Hippocampal formation (tissue), 2 donors: ENCODE measurements at places on chromosomes 5 and 9.

- DNase-seq, result no peak
Measured at GRCh38 chr5:5523066-5523505, 100.6 kb downstream of the ICE1 start.

- DNase-seq, result no peak
Measured at GRCh38 chr5:170509348-170509660, 5.5 kb downstream of the KCNIP1 start.

DNA sequence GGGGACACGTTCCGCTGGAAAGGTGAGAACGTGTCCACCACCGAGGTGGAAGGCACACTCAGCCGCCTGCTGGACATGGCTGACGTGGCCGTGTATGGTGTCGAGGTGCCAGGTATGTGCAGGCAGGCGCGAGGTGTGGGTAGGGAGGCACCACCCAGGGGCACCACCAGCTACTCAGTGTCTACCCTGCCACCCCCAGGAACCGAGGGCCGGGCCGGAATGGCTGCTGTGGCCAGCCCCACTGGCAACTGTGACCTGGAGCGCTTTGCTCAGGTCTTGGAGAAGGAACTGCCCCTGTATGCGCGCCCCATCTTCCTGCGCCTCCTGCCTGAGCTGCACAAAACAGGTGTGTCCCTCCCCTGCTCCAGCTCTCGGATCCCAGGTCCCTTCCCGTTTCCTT, 15.1 kb downstream of the SLC27A4 start:
- DNase-seq, result no peak

DNA sequence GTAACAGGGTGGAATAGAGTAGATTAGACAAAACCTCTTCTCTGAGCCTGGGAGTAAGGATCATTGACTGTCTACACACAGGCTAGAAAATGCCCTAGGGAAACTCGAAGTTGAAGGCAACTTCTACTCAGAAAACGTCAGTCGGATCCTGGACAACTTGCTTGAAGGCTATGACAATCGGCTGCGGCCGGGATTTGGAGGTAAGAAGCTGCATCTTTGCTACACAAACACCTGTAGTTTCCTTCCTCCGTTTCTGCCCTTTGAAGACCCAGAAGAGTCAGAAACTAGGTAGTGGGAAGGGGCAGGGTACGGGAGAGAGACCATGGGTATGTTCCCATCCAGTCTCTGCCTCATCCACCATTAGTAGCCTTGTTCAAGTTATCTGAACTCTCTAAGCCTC, 628 bp downstream of the GABRA6 start:
- no peak for DNase-seq

DNA sequence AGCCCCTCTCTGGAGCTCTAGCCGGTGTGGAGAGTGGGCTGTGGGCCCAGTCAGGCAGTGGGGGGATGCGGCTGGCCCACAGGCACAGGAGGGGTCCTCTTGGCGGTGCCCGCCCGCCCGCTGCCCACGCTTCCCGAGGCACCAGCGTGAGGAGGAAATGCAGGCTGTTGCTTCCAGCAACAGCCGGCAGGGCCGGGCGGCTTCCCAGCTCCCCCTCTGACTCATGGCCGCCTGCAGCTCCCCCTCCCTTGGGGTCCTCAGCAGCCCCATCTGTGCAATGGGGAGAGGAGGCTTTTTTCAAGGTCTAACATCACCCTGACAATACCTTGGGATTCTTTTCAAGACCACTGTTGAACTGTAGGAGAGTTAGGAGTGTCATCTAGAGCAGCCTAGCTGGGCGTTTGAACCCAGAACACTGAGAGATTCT, 10.4 kb downstream of the CXXC5 start:
- no peak for DNase-seq

DNA sequence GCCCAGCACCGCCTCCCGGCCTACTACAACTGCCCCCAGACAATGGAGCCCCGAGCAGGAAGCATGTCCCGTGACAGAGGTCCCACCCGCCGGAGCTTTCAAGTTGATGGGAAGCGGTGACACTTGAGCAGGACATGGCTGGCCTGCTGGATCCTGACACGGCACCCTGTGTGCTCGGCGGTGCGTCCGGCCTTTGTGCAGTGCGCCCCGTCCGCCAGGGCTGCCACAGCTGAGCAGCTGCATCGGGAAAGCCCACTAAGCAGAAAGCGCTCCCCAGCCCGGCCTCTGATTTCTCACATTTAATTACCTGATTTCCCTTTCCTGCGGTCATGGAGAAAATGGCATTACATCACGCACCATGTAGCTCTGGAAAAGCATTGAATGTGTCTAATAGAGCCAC, 611.9 kb downstream of the IRX1 start:
- DNase-seq, result no peak

- DNase-seq, result no peak
Measured at GRCh38 chr9:29044959-29045358, 1471.7 kb upstream of the C9orf72 start.

- no peak for DNase-seq
Measured at GRCh38 chr9:108053555-108054061, 564.0 kb upstream of the KLF4 start.

GRCh38 chr5:72387985-72388384, 67.8 kb downstream of the PTCD2 start:
- no peak for DNase-seq

GRCh38 chr9:121718084-121718483, 66.7 kb downstream of the DAB2IP start:
- peak; percentile 61 for DNase-seq

DNA sequence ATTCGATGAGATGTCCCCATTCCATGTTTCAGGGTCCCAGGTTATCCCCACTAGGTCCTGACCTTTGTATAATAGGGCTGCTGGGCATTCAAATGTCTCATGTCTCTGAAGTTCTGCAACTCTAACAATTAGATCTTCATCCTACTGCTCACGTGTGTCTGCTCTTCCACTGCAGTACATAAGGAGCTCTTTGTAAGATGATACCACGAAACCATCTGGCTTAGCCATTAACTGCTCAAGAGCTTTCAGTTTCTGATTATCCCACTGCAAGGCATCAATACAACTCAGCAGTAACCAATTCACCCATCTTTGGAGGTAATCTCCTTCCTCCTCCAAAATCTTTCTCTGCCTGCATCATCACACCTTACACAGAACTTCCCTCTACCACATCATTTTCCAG, 49.9 kb upstream of the PPP2CA start:
- DNase-seq, result no peak

DNA sequence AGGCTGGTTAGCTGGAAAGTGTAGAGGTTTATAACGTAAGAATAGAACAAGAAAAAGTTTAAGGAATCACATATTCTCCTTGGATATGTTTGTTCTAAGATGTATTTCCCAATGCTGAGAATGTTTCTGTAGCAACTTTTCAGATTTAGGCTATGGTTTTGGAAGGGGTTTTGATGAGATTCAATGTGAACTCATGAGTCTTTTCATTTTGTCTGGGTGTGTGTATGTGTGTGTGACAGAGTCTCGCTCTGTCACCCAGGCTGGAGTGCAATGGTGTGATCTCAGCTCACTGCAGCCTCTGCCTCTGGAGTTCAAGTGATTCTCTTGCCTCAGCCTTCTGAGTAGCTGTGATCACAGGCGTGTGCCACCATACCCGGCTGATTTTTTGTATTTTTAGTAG, 38.6 kb downstream of the RAI14 start:
- no peak for DNase-seq

DNA sequence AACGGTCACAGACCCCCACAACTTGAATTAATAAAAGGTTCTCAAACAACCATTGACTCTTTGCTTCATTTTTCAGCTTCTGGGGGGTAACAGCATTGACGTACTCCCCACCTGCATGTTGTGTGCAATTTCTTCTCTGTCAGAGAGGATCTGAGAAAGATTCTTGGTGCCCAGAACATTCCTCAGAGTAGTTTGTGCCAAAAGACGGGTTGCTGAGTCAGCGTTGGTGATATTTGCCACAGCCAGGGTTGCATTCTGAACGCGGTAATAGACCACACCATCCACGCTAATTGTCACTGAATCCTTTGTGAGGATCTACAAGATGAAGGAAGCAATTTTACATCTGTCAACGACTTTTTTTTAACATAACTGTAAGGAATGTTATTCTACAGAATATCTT, 21.0 kb downstream of the STOM start:
- DNase-seq, result no peak

GRCh38 chr9:5870691-5871090, 20.0 kb upstream of the MLANA start:
- DNase-seq, result no peak

- no peak for DNase-seq
Measured at GRCh38 chr9:84754881-84755280, 85.4 kb downstream of the NTRK2 start.

GRCh38 chr9:133759146-133759900, 21.2 kb upstream of the SARDH start:
- no peak for DNase-seq

GRCh38 chr5:88093765-88094164, 174.9 kb downstream of the TMEM161B start:
- DNase-seq, result no peak

DNA sequence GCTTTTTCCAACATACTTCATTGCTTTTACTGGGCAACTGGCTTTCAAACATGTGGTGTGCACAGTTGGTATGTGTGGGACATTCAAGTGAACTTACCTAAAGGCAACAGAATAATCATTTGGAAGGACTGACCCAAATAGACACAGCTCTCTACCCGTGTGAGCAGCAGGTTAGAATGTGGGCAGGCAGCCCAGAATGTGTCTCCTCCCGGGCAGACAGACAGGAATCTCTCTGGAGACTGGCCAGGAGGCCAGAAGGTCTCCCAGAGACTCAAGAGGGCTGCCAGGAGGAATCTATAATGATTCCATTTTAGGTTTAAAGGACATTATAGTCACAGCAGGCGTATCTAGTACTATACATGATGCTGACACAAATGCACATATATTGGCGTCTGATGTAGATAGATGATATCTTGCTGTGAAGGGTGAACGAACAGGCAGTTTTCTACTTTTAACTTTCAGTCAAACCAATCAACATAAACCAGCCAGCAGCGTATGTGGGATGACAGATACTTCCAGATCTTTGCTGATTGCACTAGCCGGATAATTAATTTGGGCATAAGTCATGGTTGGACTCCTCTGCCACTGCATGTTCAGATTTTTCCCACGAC, 297.4 kb upstream of the ZNF608 start:
- no peak for DNase-seq

DNA sequence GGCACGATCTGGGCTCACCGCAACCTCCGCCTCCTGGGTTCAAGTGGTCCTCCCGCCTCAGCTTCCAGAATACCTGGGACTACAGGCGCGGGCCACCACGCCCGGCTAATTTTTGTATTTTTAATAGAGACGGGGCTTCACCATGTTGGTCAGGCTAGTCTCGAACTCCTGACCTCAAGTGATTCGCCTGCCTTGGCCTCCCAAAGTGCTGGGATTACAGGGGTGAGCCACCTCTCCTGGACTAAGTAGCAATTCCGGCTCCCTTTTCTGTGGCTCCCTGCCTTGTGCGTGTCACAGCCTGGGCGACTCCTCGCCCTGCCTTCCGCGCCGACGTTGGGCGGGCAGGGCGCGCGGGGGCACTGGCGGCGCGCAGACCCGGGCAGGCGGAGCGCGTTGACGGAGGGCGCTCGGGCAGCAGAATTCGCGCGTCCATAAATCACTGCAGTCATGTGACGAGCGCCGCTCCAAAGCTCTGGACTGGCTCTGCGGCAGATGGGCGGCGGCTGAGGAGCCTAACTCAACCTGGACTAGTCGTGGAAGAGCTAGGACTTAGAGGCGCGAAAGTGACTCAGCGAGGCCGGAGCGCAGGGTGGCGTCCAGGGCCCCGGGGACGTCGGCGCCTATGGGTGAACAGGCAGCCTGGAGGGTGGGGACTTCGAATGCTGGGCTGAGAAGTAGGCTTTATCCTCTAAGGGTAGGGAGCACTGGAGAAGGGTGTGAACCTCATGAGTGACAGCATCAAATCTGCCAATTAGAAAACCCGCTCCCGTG, 1.4 kb upstream of the CIZ1 start:
- no peak for DNase-seq

GRCh38 chr9:106691627-106692026, 171.3 kb upstream of the ZNF462 start:
- DNase-seq, result no peak

DNA sequence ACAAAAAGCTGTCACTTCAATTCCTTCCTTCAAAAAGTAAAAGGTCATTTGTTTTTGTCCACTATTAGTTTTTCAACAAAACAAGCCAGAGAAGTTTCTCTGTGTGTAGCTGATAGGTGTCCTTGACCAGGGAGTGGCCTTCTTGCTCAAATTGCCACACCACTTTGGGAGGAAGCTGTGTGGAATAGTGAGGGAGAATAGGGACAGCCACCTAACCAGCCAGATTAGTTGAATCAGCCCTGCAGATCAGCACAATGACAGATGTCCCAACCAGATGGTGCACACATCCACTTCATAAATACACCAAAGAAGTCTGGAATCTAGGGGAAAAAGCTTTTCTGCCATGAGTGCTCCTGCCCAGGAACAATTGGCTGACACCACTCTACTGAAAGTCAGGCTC, 37.2 kb downstream of the NREP start:
- DNase-seq, result no peak

DNA sequence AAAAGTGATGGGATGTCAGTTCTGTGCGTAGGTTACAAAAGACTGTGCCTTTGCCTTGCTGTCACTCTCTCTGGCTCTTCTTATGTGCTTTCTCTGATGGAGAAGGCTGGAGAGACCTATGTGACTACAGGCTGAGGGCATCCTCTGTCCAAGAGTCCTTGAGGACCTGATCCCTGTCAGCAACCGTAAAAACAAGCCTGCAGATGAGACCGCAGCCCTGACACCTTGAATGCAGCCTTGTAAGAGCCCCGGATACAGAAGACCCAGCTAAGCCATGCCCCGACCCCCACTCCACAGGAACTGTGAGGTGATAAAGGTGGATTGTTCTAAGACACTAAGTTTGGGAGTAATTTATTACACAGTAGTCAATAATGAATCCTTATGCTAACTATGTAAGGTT, 32.6 kb upstream of the FRRS1L start:
- DNase-seq, result no peak

GRCh38 chr5:52007230-52007858, 624.1 kb downstream of the ISL1 start:
- no peak for DNase-seq

GRCh38 chr9:12469084-12469483, 224.1 kb upstream of the TYRP1 start:
- DNase-seq, result no peak

DNA sequence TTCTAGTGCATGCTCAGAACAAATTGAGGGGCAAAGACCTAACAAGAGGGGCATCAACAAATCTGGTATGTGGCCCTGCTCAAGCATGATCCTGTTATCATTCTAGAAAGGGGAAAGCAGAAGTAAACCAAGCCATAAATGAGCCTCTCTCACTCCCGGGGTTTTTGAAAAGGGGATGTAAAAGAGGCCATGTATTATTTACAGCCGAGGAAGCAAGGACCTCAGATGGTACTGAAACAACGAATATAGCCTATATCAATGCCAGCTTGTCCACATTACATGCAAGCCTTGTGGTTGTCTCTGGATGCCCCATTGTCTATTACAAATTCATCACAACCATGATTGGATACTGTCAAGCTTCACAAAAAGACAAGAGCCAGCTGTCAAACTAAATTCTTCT, 211.3 kb downstream of the DCP2 start:
- DNase-seq, result no peak

GRCh38 chr5:112018846-112019245, 261.9 kb upstream of the NREP start:
- DNase-seq, result no peak
